ENCODE measurements at places on chromosomes 12 and 14.

DNA sequence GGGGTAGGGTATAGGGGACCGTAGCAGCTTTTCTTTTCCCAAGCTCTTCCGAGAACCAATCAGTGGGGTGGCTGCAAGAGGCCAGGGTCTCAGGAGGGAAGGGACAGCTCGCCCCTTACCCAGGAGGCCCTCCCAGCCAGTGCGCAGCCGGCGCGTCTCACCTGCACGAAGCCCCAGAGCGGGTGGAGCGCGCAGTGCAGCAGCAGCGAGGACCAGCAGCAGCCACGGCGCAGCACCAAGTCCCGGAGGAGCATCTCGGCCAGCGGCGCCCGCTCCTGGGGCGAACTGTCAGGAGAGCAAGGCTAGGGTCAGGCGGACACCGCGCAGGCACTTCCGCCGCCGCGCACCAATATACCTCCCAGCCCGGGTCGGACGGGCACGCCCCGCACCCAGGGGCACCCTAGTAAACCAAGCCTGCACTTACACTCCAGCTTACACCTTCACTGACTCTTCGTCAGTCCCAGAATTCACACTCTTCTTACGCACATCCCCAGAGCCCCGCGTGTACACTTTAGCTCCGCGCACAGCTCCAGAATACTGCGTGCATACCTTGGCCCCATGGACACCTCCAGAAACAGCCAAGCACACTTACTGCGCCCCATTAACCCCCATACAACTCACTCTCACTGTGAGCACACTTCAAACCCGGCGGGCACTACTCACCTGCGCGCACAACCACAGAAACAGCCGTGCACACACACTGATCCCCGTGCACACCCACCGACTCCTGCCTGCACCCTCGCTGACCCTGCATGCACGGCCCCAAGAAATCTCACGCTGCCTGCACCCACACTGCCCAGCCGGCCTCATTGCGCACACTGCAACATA lies 606 bp downstream of the PRIMA1 start:
- no peak for DNase-seq

- no peak for DNase-seq
Measured at GRCh38 chr12:27208414-27208750, 35.7 kb upstream of the STK38L start.

- DNase-seq = peak; percentile 17
Measured at GRCh38 chr14:90905531-90905930, 89.3 kb upstream of the TTC7B start.

GRCh38 chr12:73514672-73515071 lies 1023.0 kb upstream of the ATXN7L3B start:
- no peak for DNase-seq

GRCh38 chr12:104294927-104295668 lies 8.4 kb upstream of the EID3 start:
- DNase-seq = no peak

DNA sequence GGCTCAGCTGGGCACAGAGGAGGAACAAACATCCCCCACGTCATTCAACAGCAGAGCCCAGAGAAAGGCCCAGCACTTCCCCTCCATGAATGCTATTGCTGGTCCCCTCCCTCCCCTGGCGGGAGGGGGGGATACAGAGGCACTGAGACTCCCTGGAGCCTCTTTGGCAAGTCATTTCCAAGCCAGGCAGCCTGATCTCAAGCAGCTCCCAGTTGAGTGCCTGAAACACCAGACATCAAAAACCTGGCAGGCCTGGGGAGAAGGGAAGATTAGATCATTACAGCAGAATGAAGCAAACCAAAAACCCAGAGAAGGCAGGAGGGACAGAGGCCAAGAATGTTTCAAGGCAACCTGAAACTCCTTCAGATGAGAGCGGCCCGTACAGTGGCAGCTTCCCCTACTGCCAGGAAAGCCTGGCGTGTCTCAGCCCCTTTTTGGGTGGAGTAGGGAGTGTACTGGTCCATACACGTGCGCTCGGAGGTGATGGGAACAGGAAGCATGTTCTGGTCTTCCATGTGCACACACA lies 92.1 kb downstream of the LRRC74A start:
- no peak for DNase-seq

- DNase-seq = no peak
Measured at GRCh38 chr12:26317942-26318575, 122.7 kb downstream of the SSPN start.

GRCh38 chr14:101402936-101403660 lies 158.2 kb upstream of the DIO3 start:
- no peak for DNase-seq

- no peak for DNase-seq
Measured at GRCh38 chr12:86735851-86736250, 479.7 kb upstream of the MGAT4C start.

- peak; percentile 2 for DNase-seq
Measured at GRCh38 chr12:18165422-18165871, 75.5 kb upstream of the RERGL start.

DNA sequence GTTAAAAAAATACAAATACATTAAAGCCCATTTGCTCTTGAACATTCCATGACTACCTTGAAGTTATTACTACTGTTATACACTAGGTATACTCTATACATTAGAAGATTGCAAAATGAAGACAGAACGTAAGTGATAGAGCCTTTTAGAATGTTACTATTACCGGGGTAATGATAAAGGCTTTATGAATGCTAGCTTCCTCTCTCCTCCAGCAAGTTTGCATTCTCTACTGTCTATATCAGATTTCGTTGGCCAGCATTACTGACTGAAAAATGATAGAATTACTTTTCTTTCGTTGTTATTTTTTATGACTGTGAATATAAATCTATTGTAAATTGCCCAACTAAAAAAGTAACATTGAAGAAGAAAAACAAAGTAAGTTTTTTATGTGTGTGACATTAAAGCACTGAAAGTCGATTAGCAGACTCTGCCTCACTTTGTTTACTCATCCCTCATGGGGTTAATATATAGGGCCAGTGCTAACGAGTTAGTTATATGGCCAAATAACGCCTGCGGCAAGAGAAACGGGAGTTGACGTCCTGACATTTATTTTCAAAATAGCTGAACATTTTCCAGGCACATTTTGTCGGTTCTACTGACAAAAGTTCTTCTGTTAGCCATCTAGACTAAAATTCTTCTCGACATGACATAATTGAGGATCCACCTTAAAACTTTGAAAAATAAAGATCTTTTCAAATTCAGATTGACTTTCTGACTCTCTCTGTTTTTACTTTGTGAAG lies 163.8 kb upstream of the KITLG start:
- DNase-seq = no peak

DNA sequence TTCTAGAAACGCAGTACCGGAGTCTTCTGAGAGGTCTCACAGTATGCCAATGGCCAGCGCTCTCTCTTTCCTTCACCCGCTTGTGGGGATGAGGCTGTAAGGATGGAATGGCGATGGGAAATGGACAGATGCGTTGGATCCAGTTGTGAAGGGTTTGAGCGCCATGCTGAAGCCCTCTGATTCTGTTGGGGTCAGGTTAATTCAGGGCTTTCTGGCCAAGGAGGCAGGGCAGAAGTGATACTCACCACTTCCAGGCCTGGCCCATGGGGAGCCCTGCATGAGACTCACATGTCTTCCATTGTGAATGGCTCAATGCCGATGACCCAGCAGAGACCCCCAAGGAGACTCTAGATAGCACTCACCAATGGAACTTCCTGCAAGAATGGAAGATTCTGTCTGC lies 114.3 kb downstream of the BCL11B start:
- DNase-seq = no peak

- no peak for DNase-seq
Measured at GRCh38 chr14:103135333-103136260, 12.3 kb downstream of the TNFAIP2 start.

- no peak for DNase-seq
Measured at GRCh38 chr14:94906577-94906976, 136.7 kb upstream of the GSC start.

GRCh38 chr12:21324551-21324950 lies 10.2 kb downstream of the SLCO1A2 start:
- DNase-seq = no peak

GRCh38 chr12:106446419-106447092 lies 89.0 kb downstream of the POLR3B start:
- no peak for DNase-seq

DNA sequence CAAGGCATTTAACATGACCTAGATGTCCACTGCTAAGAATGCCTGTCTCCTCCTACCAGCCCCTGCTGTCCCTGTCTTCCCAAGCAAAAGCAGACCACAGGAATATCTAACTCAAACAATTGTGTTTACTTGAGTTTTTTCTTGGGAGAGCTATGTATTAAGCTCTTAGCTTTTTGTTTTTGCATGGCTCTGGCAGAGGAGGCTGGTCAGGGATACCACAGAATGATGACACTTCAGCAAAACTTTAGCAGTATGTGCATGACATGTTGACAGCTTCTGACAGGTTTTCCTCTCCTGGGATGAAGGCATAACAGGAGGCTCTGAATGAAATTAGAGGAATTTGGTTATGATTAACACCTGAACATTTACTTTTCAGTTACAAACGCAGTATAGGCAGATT lies 6.9 kb downstream of the TMBIM6 start:
- DNase-seq = no peak

DNA sequence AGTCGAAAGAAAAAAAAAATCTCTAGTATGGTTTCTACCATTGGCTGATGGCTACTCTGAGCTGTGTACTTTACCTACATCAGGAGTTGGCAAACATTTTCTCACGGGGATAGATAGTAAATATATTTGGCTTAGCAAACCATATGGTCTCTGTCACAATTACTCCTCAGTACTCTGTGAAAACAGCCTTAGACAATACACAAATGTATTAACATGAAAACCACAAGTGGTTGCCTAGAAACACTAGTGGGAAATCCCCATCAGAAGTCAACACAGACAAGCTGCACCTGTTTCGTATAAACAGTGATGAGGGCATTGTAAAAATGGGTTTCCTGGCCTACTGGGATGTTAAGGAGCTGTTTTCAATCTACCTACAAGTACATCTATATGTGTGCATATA lies 84.6 kb upstream of the NAV3 start:
- peak; percentile 3 for DNase-seq

GRCh38 chr12:31259136-31259886 lies 66.6 kb downstream of the SINHCAF start:
- DNase-seq = no peak

DNA sequence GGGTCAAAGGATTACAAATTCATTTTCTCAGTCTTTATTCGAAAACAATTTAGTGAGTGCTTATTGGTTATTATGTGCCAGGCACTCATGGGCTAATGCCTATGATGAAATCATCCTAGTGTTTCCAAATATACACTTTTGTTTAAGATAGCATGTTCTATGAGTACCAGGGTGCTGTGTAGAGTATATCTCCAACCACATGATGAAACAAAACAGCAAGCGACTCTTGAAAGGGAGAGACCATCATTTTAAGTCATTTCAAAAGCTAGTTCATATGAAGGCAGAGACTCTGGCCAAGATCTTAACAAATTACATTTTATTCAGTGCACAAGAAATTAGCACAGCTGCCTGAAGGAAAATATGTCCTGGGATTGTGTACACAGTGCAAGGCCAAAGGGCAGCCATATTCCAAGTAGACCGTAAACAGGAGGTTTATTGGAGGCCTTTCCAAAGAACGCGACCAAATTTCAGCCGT lies 204.2 kb downstream of the EFCAB11 start:
- no peak for DNase-seq

DNA sequence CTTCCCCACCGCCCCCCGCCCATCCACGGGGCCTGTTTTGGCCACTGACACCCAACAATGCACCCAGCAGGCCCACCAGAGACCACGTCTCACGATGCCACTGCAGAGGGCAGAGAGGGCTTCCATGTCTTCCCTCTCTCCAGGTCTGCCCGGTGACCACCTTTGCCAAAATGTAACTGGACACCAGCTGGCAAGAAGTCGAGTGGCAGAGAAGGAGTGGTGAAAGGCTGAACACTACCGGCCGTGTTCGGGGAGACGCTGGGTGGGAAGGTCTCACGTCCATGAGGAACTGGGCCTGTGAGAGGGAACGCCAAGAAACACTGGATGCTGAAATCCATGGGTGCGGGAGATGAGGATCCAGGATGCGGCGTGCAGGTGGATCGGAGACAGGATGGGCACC lies 308.2 kb downstream of the ADGRD1 start:
- DNase-seq = no peak

- no peak for DNase-seq
Measured at GRCh38 chr14:23604675-23605170, 26.1 kb upstream of the JPH4 start.

DNA sequence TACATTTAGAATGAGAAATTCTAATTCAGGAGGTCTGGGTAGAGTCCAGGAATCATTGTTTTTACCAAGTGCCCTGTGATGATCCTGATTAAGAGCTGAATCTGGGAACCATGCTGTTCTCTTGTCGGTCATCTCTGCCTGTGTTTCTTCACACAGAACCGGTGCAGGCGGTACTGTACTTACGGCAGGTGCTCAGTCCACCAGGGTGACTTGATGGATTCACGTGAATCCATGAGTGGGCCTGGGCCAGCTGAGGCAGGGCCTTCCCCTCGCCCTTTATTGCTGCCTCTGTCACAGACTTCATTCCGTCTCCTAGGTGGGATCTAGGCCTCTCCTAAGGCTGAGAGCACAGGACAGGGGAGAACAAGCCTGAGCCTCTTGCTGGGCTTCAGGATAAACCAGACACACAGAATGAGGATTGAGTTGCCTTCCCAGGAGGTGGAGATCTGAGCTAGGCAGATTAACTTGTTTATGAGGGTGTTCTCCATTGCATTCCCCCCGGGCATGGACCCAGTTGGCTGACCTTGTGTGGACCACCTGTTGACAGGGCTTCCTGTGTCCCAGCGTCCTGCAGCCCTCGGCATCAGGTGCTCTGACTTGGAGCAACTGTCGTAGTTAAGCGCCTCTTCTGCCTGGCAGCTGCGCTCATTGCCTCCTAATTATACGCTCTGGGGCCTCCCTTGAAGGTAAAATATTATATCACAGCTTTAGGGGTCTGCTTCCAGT lies 42.1 kb downstream of the B4GALNT3 start:
- no peak for DNase-seq

- no peak for DNase-seq
Measured at GRCh38 chr12:57775563-57776246, 3.3 kb downstream of the EEF1AKMT3 start.

DNA sequence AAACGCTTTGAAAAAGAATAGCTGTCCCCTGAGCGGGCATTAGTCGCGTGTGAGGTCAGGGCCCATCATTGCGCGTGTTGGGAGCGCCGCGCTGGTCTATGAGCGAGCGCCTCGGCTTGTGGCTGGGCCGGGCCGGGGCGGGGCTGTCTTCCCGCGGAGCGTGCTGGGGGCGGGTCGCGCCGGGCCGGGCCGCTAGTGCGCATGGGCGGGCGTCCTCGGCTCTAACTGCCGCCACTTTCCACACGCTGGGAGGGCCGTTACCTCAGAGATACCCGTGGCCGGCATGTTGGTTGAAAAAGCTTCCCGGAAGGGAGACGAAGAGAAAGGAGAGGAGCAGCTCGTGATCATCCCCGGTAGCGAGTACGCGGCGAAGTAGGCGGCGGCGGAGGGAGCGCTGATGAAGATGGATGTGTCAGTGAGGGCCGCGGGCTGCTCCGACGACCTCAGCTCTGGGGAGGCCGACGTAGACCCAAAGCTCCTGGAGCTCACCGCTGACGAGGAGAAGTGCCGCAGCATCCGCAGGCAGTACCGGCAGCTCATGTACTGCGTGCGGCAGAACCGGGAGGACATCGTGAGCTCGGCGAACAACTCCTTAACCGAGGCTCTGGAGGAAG lies at the start of gene EID3:
Gene EID3 (plus strand): TSS at position 202 of the 614 bp plus-strand sequence. CDS start 196 bp downstream, at position 398.
- DNase-seq = peak; percentile 85

All from GM18507 (cell line).